ENCODE measurements at places on chromosomes 2 and 18. TPM values are rescaled to one million over a fixed set of nuclear protein-coding genes. Genes with fewer than 3 reads are reported as not detected.

PELI1 gene
- total RNA-seq: 49.9 TPM

SCN2A gene
- 0.75 TPM for total RNA-seq

AQP12B gene
- total RNA-seq: not detected

CNGA3 gene
- total RNA-seq: 0.07 TPM

AGXT gene
- total RNA-seq: not detected

MRO gene
- 4.9 TPM for total RNA-seq

SCN3A gene
- total RNA-seq: not detected

CAPN14 gene
- total RNA-seq: 2.0 TPM

CHRND gene
- total RNA-seq: not detected

DSG1 gene
- total RNA-seq: 16.2 TPM

RAB6C gene
- total RNA-seq: 0.52 TPM

FLACC1 gene
- total RNA-seq: 13.2 TPM

FAM110C gene
- not detected for total RNA-seq

UGT1A8 gene
- total RNA-seq: 0.18 TPM

ASAP2 gene
- not detected for total RNA-seq

IL1R1 gene
- not detected for total RNA-seq

GCG gene
- not detected for total RNA-seq

REG3A gene
- not detected for total RNA-seq

AOX1 gene
- total RNA-seq: not detected

MYO1B gene
- total RNA-seq: not detected
